ENCODE measurements at places on chromosomes 5 and 9.
A peak's percentile ranks its signal among the peaks of the same experiment; 100 is the strongest.

- DNase-seq = no peak
Measured at GRCh38 chr9:93965830-93966577, 10.8 kb upstream of the BARX1 start.

- DNase-seq = no peak
Measured at GRCh38 chr5:110506378-110506777, 220.1 kb downstream of the TMEM232 start.

GRCh38 chr5:60679816-60680215 lies 20.1 kb downstream of the DEPDC1B start:
- no peak for DNase-seq

DNA sequence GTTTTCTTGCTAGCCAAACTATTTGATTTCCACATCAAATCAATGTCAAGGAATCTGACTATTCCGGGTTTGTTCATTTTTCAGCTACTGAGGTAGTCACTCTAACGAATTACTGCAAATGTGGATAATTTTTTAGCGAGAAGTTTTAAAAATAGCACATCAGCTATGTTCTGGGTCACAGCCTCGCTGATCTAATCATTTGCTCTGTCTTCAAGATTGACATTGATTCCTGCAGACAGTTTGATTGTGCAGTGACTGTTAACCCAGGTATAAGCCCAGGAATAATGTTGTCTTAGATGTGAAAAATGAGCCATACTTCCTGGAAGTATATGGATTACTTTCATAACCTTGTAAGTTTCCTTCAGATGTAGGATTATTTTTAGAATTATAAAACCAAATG lies 175.1 kb downstream of the BAAT start:
- DNase-seq = no peak

DNA sequence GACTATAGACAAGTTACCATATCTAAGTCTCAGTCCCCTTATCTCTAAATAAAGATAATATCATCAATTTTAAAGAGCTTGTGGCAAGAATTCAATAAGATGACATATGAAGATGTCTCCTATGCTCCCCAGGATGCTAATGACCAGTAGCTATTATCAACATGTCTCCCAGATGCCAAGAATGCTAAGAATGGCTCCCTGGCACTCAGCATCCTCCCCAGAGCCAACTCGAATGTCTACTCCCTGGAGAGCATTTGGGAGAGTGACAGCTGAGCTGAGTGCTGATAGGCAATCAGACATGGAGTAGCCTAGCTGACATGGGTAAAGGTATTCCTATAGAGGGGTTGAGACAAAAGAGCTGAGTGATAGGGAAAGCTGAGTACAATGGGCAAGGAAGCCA lies 15.9 kb downstream of the P4HA2 start:
- DNase-seq = no peak

DNA sequence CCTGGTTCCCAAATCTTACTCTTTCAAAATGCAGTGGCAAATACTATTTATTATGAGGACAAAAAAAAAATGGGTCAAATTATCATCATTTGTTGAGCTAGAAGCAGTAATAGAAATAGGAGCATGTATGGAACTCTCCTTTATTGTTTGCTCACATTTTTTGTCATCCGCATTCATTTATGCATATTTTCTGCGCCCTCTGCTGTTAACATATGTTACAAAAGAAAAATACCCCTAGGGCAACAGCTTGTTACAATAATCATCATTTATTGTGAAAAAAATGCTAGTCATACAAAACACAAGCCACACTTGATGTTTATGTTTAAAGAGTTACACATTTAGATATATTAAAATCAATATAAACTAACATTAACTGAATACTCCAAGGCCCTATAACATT lies 328.2 kb downstream of the TUSC1 start:
- DNase-seq = no peak

GRCh38 chr9:16627967-16628366 lies 242.5 kb downstream of the BNC2 start:
- no peak for DNase-seq

DNA sequence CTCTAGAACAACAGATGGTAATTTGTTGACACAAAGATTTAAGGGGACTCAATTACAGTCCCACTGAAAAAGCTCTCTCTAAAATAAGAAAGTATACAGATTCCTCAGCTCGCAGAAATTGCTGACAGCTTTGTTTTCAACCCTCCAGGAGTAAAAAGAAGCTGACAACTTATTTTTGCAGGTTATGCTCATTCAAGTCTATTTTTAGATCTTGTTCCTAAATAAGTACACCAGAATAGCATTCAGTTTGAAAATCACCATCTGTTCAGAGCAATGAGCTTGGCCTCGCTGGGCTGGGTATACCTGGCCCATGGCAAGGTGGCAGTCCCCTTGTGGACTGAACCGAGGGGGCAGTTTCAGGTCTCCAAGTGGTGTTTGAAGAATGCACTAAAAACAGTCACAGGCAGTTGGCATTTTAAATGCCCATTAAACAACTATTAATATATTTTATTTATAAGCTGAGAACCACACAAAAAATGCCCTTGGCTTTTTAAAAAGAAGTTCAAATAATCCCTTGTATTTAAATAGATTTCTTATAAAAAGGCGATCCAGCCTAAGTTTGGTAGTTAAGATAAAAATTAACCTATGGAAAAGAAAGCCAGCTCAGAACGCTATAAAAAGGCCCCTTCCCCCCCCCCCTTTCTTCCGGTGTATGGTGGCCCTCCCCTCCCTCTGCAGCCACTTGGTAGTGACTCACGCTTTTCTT lies 169.2 kb downstream of the AUH start:
- peak; percentile 61 for DNase-seq

- DNase-seq = no peak
Measured at GRCh38 chr5:78783434-78784130, 135.0 kb upstream of the LHFPL2 start.

DNA sequence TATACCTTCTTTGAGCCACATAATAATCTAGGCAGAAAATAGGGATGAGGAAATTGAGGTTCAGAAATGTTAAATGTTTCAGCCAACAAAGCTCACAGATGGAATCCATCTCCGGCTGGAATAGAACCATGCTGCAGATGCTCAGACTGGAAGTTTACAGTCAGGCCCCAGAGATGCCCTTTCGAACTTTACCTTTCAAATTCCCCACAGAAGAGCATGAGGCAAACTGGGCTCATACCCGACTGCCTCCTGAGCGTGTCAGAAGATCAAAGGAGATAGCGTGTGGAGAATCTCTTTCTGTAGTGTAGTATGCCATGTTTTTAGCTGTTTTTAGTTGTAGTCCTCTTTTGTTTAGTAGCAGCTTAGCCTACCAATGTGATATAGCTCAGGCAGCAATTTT lies 72.0 kb upstream of the DAP start:
- DNase-seq = no peak

DNA sequence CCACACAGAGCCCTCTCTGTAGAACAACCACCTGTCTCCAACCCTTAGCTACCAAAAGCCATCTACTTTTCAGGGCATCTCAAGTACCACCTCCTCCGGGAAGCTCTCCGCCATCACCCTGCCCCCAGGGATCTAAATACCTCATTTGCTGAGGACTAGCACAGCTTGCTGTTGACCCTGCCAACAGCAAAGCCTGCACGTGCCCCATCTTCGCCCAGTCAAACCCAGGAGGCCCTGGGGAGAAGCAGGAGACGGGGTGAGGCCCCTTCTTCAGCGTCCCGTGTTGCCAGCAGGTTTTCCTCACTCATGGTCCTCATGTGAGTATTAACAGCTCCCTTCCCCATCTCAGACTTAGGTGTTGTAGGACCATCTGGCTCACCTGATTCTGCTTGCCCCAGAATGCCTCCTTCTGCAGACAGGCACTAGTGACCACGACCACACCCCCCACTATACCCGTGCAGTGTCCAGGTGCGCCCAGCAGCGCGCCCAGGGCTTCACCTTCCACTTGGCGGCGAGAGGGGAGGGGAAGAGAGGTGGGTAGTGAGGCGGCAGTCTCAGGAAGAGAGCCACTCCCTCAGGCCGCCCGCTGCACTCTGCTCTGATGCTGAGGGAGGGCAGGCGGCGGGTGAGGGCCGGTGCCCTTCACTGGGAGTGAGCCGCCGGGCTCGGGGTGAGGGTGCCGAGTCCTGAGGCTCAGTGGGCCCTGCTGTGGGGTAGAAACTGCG lies 11.1 kb downstream of the VAV2 start:
- no peak for DNase-seq

All from common myeloid progenitor, CD34-positive (primary cell).